SK-N-SH (cell line): ENCODE measurements at places on chromosomes 3 and 15. TPM values are rescaled to one million over a fixed set of nuclear protein-coding genes. Genes with fewer than 3 reads are reported as not detected.
A peak's percentile ranks its signal among the peaks of the same experiment; 100 is the strongest.

- H3K27ac ChIP-seq = no peak overlapping the region
- H3K4me3 ChIP-seq = no peak overlapping the region
- DNase-seq = peak; percentile 15
- no peaks in the 10 kb centered on the region; the same call in 1 of the 2 replicates for H3K4me1 ChIP-seq
- H3K27me3 ChIP-seq = no peaks in the 10 kb centered on the region
These were observed 605.8 kb upstream of the NAALADL2 start for GRCh38 chr3:174253196-174253823.

GRCh38 chr3:37934631-37935289 lies 55.8 kb upstream of the VILL start:
- peaks cover 22% of the 10 kb centered on the region for H3K4me1 ChIP-seq
- DNase-seq = no peak
- H3K27me3 ChIP-seq = no peaks in the 10 kb centered on the region
- no peak overlapping the region for H3K4me3 ChIP-seq
- H3K36me3 ChIP-seq = no peaks in the 10 kb centered on the region
- peak overlapping the region; percentile 77 for H3K27ac ChIP-seq

- no peak overlapping the region for H3K27ac ChIP-seq
- H3K27me3 ChIP-seq = no peaks in the 10 kb centered on the region
- DNase-seq = peak; percentile 72
- no peaks in the 10 kb centered on the region for H3K36me3 ChIP-seq
These were observed 51.7 kb downstream of the SPATA12 start for GRCh38 chr3:57112206-57112605.

GRCh38 chr3:94524102-94524919 lies 461.4 kb downstream of the NSUN3 start:
- H3K27ac ChIP-seq = no peak overlapping the region
- H3K27me3 ChIP-seq = no peaks in the 10 kb centered on the region
- H3K36me3 ChIP-seq = no peaks in the 10 kb centered on the region
- DNase-seq = no peak

DNA sequence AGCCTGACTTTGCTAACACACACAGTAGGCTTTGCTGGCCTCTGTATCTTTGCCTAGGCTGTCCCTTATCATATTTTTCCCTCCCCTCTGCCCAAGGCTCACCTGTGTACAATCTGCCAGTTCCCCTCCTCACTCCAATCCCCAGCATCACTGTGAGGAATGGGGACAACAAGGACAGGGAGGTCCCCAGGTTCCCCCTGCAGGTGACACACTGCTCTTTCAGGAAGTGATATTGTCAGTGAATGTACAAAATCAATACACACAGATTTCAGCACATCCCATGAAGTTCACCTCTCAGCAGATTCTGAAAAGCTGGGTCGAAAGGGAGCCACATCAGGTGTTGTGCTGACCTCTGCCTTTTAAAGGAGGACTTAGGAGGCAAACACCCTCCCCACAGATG lies 177.5 kb downstream of the RAB11A start:
- DNase-seq = peak; percentile 40
- no peaks in the 10 kb centered on the region for H3K36me3 ChIP-seq
- no peaks in the 10 kb centered on the region for H3K4me1 ChIP-seq
- H3K4me3 ChIP-seq = no peak overlapping the region

The TRH gene
- not detected in 2 replicates for polyA plus RNA-seq

The SEMA3F gene
- 23.9 and 30.4 TPM in 2 replicates for polyA plus RNA-seq

The GRM2 gene
- polyA plus RNA-seq = 0.15 and 0.24 TPM in 2 replicates
